ENCODE measurements at places on chromosomes 4 and X.

DNA sequence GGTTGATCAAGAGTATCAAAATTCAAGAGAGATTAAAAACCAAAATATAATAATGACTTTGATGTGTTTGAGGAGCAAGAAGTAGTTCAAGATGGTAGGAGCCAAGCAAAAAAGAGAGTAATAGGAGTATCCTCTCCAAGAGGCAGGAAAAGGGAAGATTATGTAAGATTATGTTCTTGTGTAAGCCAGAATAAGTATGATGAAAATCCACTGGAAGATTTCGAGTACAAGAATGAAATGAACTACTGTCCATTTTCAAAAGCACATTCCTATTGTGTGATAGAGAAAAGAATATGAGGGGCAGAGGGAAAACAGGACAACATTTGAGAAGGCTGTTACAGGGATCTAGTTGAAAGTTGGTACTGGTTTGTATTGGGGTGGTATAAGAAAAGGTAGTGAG, 659.6 kb upstream of the INTU start:
- DNase-seq: no peak

- peak; percentile 67 for DNase-seq
These were observed 4.0 kb upstream of the PCDH7 start for GRCh38 chr4:30716158-30716557.

GRCh38 chrX:23737413-23737812, 5.7 kb downstream of the ACOT9 start:
- DNase-seq: no peak

GRCh38 chrX:133594156-133594555, 178.9 kb upstream of the GPC4 start:
- DNase-seq: no peak

DNA sequence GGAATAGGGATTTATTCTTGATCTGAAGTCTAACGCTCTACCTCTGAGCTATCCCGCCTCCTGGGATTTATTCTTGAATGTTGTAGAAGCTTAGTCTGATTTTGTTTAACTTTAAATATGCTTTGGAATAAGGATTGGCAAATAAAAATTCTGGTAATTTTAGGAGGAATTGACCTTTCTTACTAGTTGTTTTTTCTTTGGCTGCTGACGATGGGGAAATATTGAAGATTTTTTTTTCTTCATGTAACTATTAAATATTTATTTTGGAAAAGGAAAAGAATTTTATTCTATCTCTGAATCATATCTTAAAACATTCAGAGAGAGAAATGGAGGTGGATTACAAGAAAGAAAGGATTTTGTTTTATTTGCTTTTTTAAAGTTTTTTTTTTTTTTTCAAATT, 122.9 kb downstream of the PDLIM5 start:
- DNase-seq: no peak

DNA sequence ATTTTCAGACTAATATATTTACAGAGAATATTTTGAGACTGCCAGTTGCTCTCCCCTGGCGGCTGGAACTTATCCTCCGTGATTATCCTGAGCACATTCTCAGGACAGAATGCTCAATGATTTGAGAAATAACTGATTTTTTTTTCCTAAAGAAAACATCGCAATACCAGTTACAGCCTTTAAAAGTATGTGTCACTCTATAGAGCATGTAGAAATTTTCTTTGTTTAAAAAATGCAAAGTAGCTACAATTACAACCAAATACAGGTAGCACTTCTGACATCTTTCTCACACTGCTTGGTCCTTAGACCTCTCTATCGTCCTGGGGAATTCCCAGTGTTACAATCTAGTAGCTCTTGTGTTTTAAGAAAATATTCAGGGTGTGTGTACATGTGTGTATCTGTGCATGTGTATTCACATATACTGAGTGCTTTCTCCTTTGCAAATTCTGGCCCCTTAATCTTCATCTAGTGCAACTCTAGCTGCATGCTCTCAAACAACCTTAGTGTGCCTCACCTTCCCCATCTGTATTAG, 13.8 kb downstream of the APBB2 start:
- DNase-seq: no peak

GRCh38 chrX:101219116-101219863, at the start of gene DRP2:
DRP2 (plus strand) TSS chrX:101219786; CDS start chrX:101231648, 11,862 bp downstream.
- DNase-seq: no peak

DNA sequence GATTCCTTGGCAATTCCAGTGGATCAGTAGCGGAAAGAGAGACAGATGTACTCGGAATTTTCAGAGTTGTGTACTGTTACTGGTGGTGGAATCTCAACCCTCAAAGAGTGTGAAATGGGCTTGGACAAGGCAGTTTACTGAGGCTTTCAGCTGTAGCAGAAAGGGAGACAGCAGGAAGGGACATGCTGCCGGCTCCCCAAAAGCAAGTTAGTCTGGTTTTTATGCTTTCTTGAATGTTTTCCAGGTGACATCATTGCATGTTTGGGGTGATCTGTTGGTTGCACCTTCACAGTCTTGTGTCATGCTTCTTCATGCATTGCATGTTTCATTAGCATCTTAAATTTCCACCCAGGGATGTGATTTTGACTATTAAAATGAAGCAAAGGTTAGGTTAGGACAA, 1282.2 kb downstream of the ADGRL3 start:
- DNase-seq: no peak

- DNase-seq: peak; percentile 59
These were observed 24.2 kb downstream of the GPC4 start for GRCh38 chrX:133391111-133391510.

- no peak for DNase-seq
These were observed 128.2 kb upstream of the OTUD4 start for GRCh38 chr4:145308598-145308997.

GRCh38 chr4:168942985-168943384, 67.1 kb downstream of the CBR4 start:
- peak; percentile 34 for DNase-seq

DNA sequence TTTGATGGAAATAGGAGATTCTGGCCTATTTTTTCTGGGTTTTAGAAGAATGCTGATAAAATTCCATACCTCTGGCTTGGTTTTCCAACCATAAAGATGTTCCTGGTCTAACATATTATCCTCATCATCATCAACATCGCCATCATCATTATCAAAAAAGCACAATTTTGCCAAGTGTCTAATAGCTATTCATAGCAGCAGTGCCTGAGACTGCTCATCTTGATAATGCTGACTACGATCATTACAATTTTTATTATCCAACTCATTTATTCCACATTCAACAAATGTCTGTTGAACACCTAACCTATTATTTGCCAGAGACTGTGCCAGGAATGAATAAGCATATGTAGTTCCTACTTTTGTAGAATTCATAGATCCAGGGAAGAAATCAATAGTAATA, 303.5 kb upstream of the GATB start:
- DNase-seq: no peak

- no peak for DNase-seq
These were observed 6.4 kb downstream of the BMX start for GRCh38 chrX:15507005-15507404.

DNA sequence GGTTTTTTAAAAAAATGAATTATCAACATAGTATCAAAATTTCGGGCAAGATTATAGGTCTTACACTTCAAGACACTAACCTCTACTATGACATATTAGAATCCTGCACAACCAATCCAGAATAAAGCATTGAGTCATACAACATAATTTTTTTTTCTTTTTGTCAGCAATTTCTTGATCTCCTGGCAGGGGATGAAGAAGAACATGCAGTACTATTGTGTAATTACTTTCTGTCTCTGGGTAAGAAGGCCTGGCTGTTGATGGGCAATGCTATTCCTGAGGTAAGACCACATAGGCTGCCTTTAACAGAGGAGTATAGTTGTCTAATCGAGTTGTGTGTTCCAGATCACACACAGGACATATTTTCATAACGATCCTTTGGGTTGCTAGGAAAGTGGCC, 67.5 kb downstream of the FBXL5 start:
- no peak for DNase-seq

GRCh38 chrX:22122510-22122909, 90.4 kb downstream of the PHEX start:
- peak; percentile 57 for DNase-seq

DNA sequence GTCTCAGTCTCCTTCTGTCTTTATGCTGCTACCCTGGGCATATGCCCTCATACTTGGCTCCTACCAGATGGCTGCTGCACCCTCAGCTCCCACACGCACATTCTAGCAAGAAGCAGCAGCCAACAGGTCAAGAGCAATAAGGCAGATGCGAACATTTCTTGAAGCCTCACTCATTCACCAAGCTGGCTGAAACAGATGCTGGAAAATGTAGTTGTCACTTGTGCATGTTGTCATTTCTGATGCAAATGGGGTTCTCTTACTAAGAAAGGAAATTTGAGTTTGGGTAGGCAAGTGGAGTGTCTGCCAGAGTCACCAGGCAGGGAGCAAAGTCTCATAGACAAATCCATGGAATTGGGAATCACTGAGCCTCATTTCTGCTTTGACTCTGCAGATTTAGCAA, 57.4 kb upstream of the SORBS2 start:
- DNase-seq: no peak

DNA sequence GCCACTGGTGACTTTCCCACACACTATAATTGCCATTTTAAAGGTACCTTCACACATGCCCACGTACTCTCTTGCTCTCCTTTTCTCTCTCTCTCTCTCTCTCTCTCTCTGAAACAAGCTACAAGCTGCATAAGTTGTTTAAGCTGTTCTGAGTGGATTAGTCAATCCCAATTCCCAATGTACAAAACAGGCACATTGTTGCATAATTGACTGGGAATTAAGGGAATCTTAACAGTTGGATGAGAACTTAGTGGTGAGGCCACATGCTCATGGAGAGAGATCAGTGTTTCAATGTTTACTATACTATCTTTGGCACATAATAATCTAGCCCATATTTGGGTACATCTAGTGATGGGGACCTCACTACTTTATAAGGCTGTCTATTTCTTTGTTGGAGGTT, 123.3 kb downstream of the ARHGEF9 start:
- no peak for DNase-seq

DNA sequence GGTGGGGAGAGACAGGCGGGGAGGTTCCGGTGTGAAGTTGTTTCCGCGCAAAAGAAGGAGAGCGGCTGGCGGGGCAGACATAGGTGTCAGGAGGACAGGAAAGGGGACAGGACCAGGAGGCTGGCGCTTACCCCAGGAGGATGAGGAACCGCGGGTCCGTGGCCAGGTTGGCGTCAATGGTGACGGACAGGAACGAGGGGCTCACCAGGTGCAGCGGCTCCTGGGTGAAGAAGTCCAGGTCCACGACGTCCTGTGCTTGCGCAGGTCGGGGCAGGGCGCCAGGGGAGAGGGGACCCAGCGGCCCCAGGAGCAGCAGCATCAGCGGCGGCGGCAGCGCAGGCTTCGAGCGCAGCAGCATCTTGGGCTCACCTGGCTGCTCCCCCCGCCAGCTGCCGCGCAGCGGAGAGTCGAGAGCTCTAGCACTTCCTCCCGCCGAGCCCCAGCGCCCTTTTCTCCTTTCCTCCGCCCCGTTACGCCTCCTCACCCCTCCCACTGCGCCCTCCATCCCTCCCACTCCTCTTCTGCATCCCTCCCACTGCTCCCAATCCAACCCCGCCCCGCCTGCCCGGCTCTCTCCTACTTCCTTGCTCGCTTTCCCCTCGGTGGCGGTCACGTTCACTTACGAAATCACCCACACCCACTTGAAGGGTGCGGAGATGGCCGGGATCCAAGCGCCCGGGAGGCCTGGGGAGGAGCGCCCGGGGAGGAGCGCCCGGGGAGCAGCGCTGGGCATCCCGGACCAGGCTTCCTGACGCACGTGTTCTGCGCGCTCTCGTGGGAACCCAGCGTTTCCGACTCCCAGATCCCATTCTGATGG, at the start of gene HPSE:
HPSE (minus strand) TSS at position 424 of the 817 bp plus-strand sequence; CDS start at position 358, 66 bp downstream.
- DNase-seq: peak; percentile 66

GRCh38 chrX:13015536-13016236, 28.7 kb downstream of the FAM9C start:
- DNase-seq: peak; percentile 76

GRCh38 chrX:131617182-131617581, 73.3 kb downstream of the OR13H1 start:
- no peak for DNase-seq

DNA sequence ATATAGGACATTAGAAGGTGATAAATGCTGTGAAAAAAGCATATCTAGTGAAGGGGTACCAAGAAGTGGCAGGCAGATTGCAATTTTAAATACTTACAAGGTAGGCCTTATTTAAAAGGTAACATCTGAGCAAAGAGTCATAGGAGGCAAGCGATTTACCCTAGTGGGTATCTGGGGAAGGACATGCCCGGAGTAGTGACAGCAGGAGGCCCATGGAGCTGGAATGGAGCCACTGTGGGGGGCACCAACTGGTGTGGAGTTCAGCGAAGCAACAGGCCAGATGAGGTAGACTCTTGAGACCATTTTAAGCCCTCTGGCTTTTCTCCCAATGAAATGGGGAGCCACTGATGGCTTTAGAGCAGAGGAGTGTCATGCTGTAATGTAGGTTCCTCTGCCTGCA, 37.3 kb downstream of the SEC24D start:
- DNase-seq: no peak

- DNase-seq: no peak
These were observed 7.2 kb downstream of the NFXL1 start for GRCh38 chr4:47907089-47907646.

DNA sequence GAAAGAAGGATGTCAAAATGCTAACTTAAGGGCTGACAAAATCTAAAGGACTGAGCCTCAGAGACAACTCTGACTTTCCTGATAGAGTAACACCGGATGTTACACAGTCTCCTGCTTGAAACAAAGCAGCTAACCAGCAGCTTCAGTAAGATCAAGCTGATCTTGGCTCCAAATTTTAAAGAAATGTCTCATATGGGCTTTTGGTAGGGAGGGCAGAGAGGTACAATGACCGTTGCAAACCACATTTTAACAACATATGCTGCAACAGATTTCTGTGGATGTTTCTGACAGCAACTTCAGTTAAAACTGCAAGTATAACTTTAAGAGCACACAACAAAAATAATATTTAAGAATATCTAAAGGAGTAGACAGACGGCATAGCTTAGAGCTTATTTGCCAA, 9.1 kb downstream of the RPGR start:
- DNase-seq: no peak

- no peak for DNase-seq
These were observed 5.8 kb downstream of the VMA21 start for GRCh38 chrX:151402719-151403390.

DNA sequence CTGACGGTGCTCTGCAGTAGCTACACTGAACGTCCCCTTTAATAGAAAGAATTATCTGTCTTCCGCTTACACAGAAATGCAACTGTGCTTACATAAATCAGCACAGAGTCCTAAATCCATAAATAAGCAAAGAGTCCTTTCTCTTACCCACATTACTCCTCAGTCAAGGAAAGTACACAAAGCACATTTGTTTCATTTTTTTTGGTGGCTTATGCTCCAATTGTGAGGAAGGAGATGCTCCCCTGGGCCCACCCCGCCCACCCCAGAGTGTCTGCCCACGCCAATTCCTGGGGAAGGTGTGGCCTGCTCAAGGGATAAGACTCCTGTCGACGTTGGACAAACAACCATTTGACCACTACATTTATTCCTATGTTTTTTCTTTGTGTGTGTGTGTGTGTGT, 53.8 kb downstream of the CPLX1 start:
- peak; percentile 40 for DNase-seq

- no peak for DNase-seq
These were observed 27.3 kb upstream of the GPRASP2 start for GRCh38 chrX:102684772-102685520.

GRCh38 chr4:153547520-153547919, 81.4 kb downstream of the TMEM131L start:
- DNase-seq: no peak
